ENCODE measurements at places on chromosomes 2 and 18.

DNA sequence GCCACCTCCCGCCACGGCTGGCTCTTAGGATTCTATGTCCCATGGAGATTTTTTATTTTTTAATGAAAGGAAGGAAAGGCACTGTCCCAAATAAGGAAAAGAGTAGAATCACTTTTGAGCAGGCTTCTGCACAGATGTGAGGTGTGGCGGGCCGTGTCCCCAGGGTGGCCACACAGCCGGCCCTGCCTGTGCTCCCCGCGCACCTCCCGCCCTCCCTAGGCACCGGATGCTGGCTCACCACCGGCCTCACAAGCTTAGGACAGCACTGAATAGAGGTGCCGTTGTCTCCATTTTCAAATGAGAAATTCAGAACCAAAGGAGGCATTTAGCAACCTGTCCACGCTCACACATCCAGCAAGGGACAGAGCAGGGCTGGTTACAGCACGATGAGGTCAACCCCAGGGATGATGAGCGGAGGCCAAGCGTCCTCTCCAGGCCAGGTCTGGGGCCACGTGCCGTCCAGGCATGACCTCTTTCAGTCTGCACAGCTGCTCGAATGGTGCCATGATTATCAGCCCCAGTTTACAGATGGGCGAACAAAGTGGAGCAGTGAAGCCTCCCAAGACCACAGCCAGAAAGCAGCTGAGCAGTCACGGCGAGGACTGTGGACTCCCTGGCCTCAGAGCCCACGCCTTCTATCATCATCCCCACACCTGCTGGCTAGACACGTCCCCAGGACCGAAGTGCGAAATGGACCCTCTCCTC lies 20.7 kb upstream of the TEX51 start:
- DNase-seq: no peak

- no peak for DNase-seq
Measured at GRCh38 chr2:181464966-181465365, 7.8 kb downstream of the ITGA4 start.

DNA sequence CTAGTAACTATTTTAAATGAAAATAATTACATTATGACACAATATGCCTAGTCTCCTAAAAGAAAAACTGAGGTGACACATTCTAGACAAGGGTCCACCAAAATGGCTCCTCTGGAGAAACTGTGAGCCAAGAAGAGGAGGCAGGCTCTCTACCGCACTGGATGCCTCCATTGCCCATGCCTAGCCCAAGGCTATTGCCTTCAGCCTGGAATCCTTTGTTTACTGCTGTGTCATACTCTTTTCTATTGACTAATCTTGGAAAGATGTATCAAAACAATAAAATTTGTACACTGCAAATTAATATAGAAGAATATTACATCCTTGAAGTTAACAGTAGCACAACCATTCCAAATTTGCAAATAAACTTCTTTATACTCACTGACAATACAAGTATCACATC lies 167.1 kb downstream of the RAB3GAP1 start:
- no peak for DNase-seq

DNA sequence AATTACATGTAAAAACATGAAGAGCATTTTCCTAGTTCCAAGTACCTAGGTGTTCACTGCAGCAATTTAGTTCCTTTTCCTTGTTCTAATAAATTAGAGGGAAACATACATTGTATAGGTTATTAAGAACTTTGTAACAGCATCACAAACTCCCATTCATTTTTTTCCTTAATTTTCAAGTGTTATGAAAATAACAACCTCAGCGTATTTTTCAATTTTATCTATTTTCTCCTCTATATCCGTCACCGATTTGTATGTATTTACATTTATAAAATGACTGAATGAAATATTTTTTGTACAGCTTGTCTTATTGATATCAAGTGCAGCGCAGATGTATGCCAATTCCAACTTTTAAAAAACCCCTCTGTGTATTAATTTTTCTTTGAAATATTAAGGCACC lies 44.0 kb downstream of the ZCCHC2 start:
- no peak for DNase-seq

DNA sequence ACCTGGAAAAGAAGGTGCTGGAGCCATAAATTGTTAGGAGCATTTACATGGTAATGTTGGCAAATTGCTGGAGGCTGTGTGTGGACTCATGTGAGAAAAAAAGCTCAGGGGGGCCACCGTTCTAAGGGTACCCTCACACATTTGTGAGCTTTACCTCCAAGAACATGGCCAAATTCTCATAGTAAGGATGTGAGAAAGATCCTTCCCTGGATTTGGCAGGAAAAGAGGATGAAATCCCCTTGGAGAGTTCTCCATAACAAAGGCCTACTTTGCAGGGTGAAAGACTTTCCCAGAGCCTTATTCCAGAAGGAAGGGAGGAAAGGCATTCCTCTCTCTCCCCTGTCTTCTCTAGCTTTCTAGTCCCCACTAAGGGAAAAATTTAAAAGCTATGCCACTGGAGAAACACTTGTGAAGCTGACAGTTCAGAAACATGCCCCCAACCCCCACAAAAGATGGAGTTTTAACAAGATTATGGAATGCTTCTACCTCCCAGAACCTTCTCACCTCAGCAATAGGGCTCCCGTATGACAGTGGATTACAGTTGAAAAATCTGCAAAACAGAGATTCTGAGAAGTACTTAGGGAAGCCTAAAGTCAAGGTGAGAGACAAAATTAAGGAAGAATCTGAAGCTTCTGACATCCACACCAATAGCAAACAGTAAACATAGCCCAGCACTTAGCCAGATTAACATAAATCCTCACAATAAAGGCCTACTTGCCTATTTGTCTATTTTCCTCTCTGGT lies 20.2 kb upstream of the ERMN start:
- no peak for DNase-seq

Data from SK-N-SH (cell line).